Suppressor macrophage treated with lipopolysaccharide for 1 hour (primary cell): ENCODE measurements at places on chromosomes 3 and 15.

- no peak for DNase-seq
Measured at GRCh38 chr3:132321304-132321703, 4.1 kb downstream of the ACP3 start.

GRCh38 chr3:49271047-49271446 lies 6.0 kb downstream of the C3orf62 start:
- no peak for DNase-seq

DNA sequence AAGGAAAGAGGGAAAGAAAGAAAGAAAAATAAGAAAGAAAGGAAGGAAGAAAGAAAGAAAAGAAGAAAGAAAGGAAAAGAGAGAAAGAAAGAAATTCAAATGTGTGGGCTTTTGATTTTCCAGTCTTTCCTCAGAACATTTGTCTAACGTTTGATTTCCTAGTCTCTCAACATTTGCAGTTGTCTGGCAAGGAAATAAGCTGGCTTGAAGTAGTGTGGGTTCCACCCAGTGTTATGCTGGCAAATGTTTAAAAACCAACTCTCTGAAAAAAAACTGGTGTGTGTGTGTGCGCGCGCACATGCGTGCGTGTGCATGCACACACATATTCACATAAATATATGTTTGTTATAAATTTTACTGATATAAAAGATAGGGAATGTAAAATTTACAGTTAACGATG lies 54.6 kb upstream of the C3orf49 start:
- no peak for DNase-seq

GRCh38 chr3:56291953-56292352 lies 176.3 kb downstream of the ERC2 start:
- DNase-seq, result peak; percentile 13

GRCh38 chr15:26065723-26066122 lies 202.6 kb upstream of the ATP10A start:
- DNase-seq, result no peak

DNA sequence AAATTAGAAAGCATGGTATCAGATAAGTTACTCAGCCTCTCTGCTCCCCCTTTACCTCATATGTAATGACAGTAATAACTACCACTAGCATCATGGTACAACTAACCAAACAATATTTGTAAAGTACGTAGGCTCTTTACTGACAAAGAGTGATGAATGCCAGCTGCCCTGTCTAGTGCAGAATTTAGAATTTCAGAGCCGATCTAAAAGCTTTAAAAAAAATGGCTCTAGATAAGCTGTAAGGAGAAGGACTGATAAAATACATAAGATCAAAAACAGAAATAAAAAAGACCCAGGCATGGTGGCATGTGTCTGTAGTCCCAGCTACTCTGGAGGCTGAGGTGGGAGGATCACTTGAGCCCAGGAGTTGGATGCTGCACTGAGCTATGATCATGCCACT lies 424.1 kb downstream of the MAGI1 start:
- no peak for DNase-seq

DNA sequence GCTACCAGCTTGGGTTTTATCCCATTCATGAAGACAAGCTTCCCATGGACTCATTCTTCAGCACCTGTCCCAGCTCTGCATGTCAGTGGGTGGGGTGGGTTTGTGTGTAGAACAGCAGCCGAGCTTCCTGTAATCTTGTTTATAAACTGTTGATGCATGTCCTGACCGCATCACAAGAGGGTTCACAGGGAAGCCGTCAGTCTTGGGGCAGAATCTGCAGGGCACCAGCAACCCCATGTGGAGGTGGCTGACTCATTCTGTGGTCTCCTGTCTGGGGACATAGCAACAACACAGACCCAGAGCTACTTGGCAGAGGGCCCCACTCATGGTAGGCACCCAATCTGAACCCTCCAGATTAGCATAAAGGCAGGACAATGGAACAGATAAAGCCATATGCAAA lies 35.6 kb downstream of the DAPK2 start:
- DNase-seq, result peak; percentile 84

DNA sequence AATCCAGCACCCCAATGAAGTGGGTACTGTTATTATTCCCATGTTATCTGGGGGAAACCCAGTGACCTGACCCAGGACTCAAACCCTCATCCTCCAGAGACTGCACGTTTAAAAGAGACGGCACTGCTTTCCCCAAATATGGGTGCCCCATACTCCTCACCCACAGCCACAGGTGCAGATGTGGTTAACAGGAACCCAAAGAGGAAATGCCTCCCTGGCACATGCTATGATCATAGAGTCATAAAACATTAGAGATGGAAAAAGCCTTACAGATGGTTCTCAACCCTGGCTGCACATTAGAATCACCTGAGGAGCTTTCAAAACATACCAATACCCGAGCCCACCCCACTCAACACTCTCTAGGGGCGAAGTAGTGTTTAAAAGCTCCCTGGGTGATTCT lies 111.5 kb downstream of the SEMA5B start:
- no peak for DNase-seq

GRCh38 chr3:143060906-143061305 lies 58.7 kb upstream of the CHST2 start:
- DNase-seq, result peak; percentile 23

GRCh38 chr15:96350934-96351724 lies 20.6 kb downstream of the NR2F2 start:
- no peak for DNase-seq

DNA sequence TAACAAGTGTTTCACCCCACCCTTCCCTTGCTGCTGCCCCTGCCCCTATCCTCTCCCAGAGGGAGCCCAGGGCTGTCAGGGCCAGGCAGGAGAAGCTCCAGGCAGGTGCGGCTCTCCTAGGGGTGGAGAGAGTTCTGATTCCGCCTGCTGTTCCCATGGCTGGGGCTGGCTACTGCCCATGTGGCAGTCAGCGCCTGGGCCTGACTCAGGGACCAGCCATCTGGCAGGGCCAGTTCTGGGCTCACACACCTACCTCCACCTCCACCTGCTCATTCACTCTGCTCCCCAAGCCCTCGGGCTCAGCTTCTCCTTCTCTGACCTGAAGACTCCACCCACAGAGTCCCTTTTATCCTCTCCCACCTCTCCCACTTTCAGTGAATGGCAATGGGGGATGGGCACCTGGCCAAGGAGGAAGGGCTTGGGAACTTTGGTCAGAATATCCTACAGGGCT lies 23.4 kb downstream of the AMOTL2 start:
- no peak for DNase-seq

GRCh38 chr15:81026836-81027599 lies 26.3 kb downstream of the TLNRD1 start:
- peak; percentile 41 for DNase-seq

DNA sequence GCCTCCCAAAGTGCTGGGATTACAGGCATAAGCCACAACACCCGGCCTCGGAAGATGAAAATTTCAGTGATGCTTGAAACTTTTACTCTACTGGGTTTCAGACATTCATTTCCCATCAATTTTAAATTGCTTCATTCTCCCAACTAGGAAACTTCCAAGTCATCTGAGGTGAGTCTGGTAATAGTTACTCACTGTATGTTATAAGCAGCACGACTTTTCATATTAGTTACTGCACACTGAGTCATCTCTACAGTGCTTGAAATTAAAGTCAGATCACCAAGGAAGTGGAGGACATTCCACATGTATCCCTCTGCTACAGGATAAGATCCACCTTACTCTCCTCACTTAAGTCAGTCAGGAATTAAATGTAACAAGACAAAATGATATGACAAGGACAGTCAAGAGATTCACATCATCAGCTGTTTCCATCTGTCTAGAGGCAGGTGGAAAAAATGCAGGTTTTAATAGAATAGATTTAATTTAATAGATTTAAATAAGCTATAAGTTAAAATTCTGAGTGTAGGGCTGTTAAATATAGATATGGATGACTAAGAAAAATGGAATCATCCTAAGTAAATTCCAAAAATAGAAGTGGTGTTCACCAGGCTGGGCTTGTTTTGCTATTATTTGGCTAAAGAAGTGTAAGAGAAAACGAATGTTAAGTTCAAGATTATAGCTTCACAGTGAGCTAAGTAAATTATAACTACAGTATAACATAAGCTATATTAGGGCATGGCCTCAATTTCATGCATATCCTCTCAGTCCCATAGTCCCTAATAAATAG lies 104.4 kb downstream of the TMCO5A start:
- DNase-seq, result peak; percentile 48

DNA sequence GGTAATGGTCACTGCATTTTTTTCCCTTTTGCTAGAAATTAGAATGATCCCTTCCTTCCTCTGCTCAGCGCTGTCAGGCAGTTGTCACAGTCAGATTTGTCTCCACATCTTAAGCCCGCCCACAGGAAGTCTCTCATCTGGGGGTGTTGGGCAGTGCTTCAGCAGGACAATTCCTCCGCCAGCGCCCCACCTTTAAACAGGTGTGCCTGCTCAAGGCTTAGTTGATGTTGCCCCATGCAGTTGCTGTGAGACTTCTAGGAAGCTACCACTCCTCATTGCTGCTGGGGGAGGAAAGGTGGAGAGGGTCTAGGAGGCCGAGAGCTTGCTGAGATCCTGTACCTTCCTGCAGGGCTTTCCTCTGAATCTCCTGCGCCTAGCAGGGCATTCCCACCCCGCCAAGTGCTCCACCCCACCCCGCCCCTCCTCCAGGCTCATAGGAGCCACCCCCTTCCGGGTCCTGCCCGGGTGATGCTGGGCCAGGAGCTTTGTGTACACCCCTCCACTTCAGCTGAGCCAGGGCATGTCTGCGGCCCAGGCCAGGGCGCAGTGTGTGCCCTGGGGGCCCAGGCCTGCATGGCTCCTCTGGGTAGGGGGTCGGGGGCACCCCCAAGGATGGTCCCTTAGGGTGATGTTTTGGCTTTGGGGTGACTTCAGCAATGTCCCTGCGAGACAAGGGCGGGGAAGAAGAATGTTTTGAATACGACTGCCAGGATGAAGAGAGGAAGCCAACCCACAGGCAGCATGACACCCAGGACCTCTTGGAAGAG lies 68.7 kb downstream of the TRAK1 start:
- peak; percentile 35 for DNase-seq

DNA sequence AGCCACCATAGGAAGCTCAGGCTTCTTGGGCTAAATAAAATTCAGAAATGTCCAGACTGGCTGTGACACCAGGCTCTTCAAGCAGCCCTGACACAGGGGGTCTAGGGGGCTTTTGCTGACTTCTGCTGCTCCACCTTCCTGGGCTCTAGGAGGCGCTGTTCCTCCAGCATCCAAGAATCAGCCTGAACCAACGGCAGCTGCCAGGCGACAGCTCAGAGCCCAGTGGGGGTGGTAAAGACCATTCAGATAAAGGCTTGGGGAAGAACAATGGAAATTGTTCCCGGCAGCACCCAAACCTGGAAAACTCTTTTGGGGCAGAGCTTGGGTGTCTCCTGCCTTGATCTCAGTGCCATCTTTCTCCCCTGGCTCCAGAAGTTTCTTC lies 21.6 kb upstream of the PSTPIP1 start:
- peak; percentile 76 for DNase-seq

DNA sequence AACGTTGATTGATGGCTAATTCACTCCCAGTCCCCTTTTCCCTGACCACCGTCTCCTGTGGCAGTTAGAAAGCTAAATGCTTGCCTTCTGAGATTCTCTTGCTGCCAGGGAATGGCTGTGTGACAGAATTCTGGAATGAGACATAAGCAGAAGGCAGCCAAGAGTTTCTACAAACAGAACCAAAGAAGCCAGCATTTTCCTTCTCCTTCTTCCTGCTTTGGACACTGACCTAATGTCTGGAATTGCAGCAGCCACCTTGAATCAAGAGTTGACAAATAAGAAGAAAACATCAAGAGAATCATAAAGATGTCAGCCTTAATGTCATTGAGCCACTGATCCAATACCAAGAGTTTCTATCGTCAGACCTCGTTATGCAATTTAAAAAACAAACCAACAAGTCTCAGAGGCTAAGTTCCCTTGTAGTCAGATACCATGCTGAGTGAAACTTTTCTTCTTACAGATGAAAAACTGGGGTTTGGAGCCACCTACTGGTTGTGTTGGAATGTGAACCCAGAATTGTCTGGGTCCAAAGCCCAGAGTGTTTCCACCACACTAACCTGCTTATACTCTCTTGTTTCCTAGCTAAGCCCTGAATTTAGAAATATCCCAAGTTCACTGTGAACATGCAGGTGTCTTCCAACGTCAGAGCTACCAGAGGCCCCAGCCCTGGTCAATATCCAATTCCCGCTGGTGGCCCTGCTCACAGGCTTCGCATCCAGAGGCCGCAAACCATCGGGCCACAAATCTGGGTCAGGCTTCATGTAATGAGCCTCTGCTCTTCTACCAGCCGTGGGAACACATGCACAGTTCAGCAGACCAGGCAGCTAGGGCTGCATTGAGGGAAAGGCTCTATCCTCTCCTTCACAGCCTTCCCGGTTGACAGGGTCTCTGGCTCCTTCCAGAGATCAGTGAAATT lies 42.5 kb downstream of the MCF2L2 start:
- DNase-seq, result peak; percentile 93

DNA sequence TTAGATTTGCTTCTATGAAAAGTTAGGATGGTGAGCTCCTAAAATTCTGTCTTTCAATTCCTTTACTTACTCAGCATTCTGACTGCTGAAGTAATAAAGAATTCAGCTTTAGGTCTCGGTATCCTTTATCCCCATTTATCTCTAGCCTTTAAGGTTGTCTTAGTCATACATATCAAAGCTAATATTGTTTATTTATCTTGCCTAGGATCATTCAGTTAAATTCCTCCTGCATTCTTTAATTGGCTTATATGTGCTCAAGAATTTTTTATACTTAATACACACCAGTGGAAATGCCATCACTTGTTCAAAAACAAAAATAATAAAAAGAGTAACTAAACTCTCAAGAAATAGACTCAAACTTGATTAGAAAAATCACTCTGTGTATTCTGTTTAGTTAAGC lies 507.0 kb downstream of the ZPLD1 start:
- no peak for DNase-seq

DNA sequence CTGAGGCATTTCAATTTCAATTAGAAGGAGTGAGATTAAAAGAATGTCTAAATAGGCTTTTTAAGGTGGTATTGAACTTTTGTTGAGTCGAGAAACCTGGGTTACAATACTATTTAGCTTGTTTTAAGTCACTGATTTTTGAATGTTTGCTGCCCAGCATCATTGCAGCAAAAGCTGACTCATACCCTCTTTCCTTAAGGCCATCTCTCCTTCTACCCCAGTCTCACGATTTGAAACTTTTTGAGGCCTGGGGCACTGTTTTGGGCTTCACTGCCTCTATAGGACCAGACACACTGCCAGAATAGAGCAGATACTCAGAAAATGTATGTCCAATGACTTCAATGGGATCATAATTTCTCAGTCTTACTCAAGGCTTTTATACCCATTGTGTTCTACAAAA lies 319.6 kb upstream of the TGFBR2 start:
- DNase-seq, result no peak

DNA sequence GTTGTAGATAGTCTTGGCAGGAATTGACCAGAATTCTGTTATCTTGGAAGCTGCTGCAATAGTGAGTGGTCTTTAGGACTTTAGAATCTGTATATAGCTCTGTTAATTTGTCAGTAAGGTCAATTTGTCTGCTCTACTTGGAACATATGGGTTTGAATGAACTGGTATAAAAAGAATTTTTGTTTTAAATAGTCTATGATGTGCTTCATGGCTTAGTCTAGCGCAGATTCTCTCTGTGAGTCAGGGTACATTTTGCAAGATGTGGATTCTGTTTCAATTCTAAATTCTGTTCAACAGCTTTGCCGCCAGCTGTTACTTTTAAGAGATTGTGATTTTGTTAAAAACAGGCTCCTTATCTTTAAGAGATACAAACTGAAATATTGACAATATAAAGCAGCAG lies 135.9 kb upstream of the AGBL1 start:
- DNase-seq, result no peak
